ENCODE measurements at places on chromosomes 12 and 14.

GRCh38 chr14:76647697-76648298, 113.5 kb upstream of the VASH1 start:
- no peak for DNase-seq

DNA sequence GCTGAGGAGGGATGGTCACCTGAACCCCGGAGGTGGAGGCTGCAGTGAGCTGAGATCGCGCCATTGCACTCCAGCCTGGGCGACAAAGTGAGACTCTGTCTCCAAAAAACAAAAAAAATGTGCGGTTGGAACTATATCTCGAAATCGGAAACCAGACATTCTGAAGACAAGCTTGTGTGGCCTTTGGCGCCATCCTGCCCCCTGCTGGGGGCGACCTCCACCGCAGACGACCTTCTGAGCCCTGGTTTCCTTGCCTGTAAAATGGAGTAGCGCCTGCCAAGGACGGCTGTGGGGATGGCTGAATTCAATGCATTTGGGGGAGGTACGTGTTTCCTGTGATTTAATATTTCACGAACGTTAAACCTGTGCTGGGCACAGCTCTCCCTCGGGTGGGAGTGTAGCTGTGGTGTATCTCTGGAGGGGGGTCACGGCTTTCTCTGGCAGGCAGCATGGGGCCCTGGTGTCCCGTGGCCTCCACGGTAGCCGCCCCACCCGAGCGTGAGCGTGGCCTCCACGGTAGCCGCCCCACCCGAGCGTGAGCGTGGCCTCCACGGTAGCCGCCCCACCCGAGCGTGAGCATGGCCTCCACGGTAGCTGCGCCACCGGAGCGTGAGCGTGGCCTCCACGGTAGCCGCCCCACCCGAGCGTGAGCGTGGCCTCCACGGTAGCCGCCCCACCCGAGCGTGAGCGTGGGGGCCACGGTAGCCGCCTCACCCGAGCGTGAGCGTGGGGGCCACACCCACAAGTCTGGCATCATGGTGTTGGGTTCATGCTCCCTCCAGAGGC, 55.3 kb downstream of the LRCOL1 start:
- DNase-seq = no peak

DNA sequence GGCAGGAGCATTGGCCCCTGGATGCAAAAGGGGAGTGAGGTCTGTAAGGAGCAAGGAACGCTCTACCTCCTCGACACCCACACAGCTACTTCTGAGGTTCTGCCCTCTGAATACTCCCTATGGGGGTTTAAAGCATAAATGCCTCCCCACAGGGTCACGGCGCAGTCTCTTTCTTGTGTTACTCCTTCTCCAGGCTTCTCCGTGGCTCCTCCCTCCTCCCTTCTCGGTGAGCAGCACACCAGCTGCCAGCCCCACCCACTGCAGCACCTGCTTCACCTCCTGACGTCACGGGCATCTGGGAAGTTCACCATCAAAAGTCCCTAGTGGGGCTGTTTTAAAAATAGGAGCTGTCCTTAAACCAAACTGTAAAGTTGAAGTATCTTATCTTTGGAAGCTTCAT, 67.3 kb downstream of the SPTB start:
- peak; percentile 40 for DNase-seq

DNA sequence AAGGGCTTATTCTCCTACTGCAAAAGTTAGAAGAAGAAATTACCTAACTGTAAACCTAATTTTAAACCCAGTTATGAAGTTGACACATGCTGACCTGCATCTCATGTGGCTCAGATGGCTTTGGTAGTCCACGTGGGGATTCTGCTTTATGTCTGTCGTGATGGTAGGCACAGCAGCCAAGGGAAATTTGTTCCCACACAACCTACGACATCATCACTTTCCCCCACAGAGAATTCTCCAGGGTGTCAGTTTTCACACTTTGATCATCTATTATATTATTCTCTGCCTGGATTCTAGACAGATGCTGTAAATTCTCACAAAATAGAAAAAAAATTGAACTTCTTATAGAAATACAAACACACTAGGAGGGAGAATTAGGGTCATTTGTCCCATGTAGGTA, 70.6 kb downstream of the PTHLH start:
- DNase-seq = no peak

DNA sequence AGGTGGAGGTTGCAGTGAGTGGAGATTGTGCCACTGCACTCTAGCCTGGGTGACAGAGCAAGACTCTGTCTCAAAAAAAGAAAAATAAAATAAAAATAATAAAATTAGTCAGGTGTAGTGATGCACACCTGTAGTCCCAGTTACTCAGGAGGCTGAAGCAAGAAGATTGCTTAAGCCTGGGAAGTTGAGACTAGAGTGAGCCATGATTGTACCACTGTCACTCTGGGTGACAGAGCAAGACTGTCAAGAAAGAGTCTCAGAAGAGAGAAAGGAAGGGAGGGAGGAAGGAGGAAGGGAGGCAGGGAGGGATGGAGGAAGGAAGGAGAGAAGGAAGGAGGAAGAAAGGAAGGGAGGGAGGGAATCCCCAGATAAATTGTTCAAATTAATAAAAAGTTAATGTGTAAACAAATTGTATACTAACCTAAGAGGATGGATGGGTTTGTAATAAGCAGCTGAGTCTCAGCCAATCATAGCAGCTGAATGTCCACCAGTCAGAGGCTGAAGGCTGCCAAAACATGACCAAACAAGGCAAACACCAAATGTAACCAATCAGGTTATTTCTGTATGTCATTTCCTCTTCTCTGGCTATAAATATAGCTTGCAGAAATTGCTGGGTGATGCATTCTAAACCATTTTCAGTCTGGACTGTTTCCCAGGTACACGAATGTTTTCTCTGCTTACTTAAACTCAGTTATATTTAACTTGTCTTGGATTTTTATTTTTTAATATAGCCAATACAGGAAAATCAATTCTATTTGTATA, 6.1 kb upstream of the CDCA4 start:
- peak; percentile 9 for DNase-seq

- DNase-seq = no peak
Measured at GRCh38 chr12:56084958-56085543, 5.1 kb downstream of the ERBB3 start.

- no peak for DNase-seq
Measured at GRCh38 chr12:123945287-123946151, 27.1 kb downstream of the CCDC92 start.

- no peak for DNase-seq
Measured at GRCh38 chr12:4874671-4875070, 35.0 kb upstream of the KCNA1 start.

GRCh38 chr14:32507029-32507984, 178.2 kb downstream of the AKAP6 start:
- no peak for DNase-seq

DNA sequence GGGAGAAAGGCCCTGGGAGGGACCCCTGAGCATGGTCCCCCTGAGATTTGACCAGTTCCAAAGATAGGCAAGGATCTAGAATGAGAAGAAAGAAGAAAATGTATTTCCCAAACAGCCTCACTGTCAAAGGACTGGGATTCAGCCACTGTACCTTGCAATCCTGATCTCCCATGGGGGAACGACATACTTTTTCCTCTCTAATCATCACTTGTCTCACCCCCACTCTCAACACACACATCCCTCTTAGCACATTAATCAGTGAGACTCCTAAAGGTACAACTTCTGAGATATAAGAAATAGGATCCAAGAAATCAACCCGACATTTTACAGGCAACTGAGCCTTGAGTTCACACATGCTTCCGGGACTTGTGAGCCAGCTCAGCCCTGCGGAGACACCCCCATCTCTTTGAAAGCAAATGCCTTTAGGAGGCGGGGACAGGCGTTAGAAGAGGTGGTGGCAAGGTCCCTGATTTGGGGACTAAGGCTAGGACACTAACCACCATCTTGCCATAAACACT, 1.4 kb downstream of the MAP3K9 start:
- peak; percentile 60 for DNase-seq

- no peak for DNase-seq
Measured at GRCh38 chr12:64145226-64145625, 76.9 kb downstream of the KICS2 start.

GRCh38 chr14:37452323-37452722, 142.7 kb downstream of the FOXA1 start:
- no peak for DNase-seq

DNA sequence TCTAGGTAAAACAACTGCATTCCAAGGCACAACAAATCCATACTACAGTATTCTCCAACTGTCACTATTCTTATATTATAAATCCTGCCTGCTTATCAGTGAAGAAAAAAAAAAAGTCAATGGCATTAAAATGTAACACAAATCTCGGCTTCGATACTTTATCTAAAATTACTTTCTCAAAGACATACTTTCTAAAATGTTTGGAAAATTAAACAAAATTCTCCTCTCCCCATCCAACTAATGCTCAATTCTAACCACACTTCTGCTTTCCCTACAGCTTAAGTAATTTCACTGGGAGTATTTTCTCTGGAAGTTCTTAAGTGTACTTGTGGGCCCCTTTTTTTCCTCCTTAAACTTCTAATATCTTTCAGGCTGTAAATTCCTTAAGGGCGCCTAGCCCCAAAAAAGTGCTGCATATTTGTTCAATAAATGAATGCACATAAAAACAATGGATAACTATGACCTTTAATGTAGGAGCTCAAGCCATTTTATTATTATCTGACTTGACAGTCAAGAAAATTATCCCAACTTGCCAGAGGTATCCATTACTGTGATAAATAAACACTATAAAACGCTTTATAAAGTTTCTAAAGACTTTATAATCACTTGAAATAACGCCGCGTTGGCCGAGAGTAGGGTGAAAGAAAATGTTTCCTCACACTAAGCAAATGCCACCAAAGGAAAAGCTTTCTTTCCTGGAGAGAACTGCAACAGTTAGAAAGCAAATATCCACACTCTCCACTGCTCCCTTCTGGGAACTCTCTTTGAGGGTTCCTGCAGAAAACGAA, 977 bp downstream of the HEATR5A start:
- no peak for DNase-seq

- DNase-seq = no peak
Measured at GRCh38 chr14:76780360-76780759, 19.1 kb downstream of the VASH1 start.

DNA sequence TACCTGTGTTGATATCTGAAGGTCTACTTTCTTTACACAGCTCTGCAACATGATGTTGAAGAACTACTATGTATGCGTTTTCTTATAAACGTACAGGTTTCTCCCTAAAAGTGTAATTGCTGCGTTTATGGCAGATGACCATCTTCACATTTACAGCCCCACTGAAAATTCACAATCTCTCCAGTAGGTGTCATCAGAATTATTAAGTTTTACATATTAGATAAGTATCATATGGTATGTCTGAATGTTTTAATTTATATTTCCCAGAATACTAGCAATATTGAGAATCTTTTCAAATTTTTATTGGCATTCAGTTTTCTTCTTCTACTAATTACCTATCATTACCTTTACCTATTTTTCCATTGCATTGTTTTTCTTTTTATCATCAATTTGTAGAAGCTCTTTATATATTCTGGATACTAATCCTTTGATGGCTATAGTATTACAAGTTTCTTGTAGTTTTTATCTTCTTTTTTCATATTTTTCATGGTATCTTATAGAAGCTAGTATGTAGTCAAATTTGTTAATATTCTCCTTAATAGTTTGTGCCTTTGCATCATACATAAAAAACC, 123.5 kb downstream of the CAPZA3 start:
- no peak for DNase-seq

- DNase-seq = no peak
Measured at GRCh38 chr12:75933101-75933500, 98.5 kb downstream of the PHLDA1 start.

DNA sequence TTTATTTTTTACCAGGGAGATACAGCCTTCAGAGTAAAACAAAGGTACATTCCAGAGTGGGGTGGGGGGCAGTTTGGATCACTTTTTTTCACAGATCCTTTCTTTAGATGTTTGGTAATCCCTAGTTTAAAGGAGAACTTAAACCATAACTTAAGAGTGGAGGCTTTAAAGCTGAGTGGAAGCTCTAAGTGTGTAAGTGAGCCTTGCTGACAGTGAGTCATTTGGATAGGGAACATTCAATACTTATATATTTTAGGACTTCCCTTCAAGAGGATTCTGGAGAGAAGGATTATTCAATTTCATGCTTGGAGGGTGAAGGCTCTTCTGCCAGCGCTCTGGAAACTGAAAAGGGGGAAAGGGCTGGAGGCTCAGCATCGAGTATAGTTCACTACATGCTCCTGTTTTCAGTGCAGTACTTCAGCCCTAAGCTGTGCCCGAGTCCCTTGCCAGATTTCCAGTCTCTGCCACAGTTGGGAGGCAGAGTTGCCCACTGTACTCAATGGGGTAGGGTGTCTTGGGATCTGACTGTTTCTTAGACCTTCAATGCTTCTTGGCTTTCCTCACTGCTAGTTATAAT, 8.4 kb downstream of the PRKAG1 start:
- DNase-seq = no peak

- no peak for DNase-seq
Measured at GRCh38 chr12:95551305-95551704, at the start of gene USP44. Gene USP44 (minus strand): TSS chr12:95551476. CDS start chr12:95534256, 17,220 bp downstream.

GRCh38 chr14:80906336-80906735, 35.2 kb downstream of the CEP128 start:
- DNase-seq = no peak

- DNase-seq = no peak
Measured at GRCh38 chr14:66493750-66494149, 7.6 kb downstream of the CCDC196 start.

DNA sequence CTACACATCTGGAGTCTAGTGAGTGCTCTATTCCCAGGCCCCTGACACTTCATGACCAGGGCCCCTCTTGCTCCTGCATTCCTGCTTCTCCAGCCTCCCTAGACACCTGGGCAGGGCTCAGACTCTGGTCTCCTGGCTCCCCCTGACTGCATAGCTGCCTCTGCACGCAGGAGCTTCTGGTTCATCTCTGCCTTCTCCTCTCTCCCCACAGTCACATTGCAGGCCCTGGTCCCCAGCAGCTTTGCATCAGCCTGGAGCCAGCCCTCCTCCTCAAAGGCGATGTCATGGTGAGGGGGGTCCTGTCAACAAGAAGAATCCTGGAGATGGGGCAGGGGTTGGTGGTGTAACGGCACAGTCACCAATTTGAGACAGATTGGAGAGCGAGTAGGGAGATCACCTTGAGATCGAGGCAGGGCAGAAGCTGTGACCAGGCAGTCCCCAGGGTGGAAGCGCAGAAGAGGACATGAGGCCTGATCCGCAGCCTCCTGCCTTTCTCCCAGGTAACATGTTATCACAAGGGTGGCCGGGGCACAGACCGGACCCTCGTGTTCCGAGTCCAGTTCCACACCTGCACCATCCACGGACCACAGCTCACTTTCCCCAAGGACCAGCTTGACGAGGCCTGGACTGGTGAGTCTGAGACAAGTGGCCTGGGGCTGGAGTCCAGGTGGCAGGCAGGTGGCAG, 8.1 kb downstream of the TNS2 start:
- no peak for DNase-seq
